ENCODE measurements at places on chromosomes 11 and 22. TPM values are rescaled to one million over a fixed set of nuclear protein-coding genes. Genes with fewer than 3 reads are reported as not detected.

Gene ZNRD2
- 44.3 TPM for total RNA-seq

Gene CADM1
- total RNA-seq = 16.8 TPM

DNA sequence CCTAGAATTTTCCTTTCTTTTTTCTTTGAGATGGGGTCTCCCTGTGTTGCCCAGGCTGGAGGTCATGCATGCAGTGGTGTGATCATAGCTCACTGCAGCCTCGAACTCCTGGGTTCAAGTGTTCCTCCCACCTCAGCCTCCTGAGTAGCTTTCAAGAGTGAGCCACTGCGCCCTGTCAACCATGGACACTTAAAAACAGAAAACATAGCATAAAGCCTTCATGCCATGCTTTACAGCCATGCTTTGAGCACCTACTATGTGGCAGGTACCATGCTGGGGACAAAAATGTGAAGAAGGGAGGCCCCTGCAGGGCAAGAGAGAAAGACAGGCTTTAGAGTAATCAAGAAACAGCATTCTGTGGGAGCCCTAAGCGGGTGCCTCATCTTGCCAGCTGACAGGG, 13.7 kb upstream of the GNB1L start:
- peak; percentile 13 for DNase-seq

Gene PACS1
- total RNA-seq = 37.1 TPM

DNA sequence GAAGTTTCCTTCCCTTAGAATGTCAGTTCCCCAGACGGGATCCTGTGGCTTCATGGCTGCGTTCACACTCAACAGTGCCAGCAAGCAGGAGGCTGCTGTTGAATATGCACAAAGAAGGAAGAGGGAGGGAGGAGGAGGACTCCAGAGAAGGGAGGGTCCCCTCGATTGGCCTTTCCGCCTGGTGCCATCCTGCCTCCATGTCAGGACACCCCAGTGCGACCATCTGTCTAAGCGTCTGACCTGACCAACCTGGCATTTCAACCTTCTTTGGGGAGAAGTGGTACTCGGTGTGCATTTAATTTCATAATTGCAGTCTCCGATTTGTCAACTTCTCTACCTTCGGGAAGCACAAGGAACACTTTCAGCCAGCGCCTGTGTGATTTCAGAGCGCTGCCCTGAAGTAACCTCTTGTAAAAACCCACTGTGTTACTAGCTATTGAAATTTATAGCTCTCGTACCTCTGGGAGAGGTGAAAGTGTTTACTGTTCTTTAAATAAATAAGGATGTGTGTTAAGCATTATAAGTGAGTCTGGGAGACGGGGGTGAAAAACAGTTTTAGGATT, 1491.9 kb downstream of the TBC1D22A start:
- no peak for DNase-seq

Gene OR2D2
- not detected for total RNA-seq

- no peak for DNase-seq
Observed at GRCh38 chr22:17370026-17370765, 936 bp downstream of the CECR2 start.

Gene A4GALT
- total RNA-seq = 25.6 TPM

DNA sequence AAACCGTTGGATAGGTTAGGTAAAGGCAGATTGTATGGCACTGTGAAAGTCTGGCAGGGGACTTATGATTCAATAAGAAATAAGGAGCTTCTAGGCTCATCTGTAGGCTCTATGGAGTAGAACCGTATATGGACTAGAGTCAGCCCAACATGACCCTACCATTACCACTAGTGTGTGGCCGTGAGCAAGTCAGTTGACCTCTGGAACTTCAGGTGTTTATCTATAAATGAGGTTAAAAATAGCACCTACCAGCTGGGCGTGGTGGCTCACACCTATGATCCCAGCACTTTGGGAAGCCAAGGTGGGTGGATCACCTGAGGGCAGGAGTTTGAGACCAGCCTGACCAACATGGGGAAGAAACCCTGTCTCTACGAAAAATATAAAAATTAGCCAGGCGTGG, 4.4 kb downstream of the HINFP start:
- DNase-seq = no peak

- no peak for DNase-seq
Observed at GRCh38 chr22:35622191-35622913, 5.2 kb upstream of the MB start.

DNA sequence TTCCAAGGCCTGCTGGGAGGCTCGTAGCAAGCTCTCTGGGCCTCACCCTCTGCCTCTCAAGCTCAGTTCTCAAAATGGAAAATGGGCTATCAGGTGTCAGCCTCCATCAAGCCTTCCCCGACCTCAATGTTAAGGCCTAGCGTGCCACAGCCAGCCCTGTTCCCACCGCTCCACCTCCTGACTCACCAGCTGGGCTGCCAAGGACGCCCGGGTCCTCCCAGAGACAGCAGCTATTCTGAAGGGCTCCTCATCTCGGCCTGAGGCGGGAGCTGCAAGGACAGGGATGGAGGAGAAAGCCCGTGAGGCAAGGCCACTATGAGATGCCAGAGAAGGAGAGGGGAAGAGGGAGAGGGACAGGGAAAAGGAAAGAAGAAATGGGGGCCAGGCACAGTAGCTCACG, 19.9 kb downstream of the ARAP1 start:
- DNase-seq = no peak

Gene LGR4
- total RNA-seq = 31.5 TPM

GRCh38 chr11:134503100-134503499, 91.1 kb upstream of the B3GAT1 start:
- DNase-seq = no peak

Gene KDELR3
- total RNA-seq = 11.5 TPM

GRCh38 chr11:74316772-74317505, 5.5 kb upstream of the P4HA3 start:
- no peak for DNase-seq

- no peak for DNase-seq
Observed at GRCh38 chr11:69704508-69705253, 859 bp upstream of the FGF19 start.

DNA sequence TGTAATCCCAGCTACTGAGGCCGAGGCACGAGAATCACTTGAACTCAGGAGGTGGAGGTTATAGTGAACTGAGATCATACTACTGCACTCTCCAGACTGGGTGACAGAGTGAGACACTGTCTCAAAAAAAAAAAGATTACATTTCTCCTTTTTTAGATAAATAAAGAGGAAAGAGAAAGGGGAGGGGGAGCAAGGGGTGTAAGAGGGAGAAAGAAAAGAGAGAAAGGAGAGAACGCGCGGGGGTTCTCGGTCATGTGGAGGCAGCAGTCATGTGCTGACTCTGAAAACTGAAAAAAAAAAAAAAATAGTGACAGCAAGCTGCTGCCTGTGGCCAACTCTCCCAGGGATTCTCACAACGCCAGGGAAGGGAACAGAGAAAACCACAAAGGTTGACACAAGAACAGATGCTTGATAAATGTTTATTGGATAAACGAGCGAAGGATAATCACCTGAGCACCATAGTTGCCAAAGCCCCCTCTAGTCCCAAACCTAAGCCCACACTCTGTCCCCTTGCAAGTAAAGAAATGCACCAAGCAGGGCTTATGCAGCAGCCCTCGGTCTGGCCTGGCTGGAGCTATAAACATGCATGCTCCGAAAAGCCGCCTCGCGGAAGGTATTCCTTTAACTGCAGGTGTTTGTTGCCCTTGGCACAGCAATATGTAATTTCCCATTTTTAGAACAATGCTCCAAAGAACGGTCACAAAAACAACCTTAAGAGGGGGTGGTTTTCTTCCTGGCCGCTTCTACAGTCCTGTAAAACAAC, 14.5 kb downstream of the SCGB1A1 start:
- DNase-seq = no peak

- DNase-seq = no peak
Observed at GRCh38 chr11:18091731-18092130, 14.2 kb downstream of the SAAL1 start.
